Esophagus mucosa (tissue), 1 donor: ENCODE measurements at places on chromosomes 16 and 17. TPM values are rescaled to one million over a fixed set of nuclear protein-coding genes. Genes with fewer than 3 reads are reported as not detected.

TEX14 gene
- total RNA-seq: 0.24 TPM

EARS2 gene
- total RNA-seq: 13.5 TPM

TM4SF5 gene
- not detected for total RNA-seq

DPEP2 gene
- total RNA-seq: 0.68 TPM

ACE gene
- 1.9 TPM for total RNA-seq

KRTAP9-3 gene
- total RNA-seq: not detected

SDR42E1 gene
- total RNA-seq: 14.5 TPM

CHST4 gene
- total RNA-seq: 0.16 TPM

PIPOX gene
- 0.64 TPM for total RNA-seq

CA7 gene
- not detected for total RNA-seq
